ENCODE measurements at places on chromosomes 13 and 19. TPM values are rescaled to one million over a fixed set of nuclear protein-coding genes. Genes with fewer than 3 reads are reported as not detected.
A peak's percentile ranks its signal among the peaks of the same experiment; 100 is the strongest.

Gene GSX1
- polyA plus RNA-seq = not detected

Gene FGF21
- polyA plus RNA-seq = not detected

GRCh38 chr13:104008541-104009435 lies 942.6 kb upstream of the SLC10A2 start:
- no peak for DNase-seq

DNA sequence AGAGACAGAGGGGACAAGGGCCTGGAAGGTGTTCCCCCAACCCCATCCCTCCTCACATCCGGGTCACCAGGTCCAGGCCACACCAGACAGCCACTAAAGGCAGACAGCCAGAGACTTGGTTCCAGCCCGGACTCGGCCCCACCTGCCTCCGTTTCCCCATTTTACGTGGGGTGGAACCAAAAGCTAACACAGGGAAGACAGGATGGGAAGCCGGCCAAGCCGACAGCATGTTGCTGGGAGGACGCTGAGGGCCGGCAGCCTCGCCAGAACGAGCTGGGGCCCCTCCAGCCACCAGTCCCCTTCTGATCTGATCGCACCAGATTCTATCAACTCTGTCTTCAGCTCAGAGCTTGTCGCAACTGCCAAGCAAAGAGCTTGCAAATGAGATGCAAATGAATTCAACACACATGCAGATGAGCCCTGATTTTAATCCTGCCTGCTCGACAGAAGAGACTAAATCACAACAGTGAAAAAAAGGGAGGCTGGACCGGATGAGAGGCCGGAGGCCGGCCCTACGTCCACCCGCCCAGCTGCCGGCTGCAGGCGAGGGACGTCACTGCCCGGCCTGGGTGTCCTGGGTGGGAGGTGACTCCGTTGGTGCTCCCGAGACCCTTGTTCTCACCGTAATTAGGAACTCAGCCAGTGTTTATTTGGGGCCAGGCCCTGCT lies 17.5 kb upstream of the SHC2 start:
- DNase-seq = no peak

Gene PDX1
- not detected for polyA plus RNA-seq

DNA sequence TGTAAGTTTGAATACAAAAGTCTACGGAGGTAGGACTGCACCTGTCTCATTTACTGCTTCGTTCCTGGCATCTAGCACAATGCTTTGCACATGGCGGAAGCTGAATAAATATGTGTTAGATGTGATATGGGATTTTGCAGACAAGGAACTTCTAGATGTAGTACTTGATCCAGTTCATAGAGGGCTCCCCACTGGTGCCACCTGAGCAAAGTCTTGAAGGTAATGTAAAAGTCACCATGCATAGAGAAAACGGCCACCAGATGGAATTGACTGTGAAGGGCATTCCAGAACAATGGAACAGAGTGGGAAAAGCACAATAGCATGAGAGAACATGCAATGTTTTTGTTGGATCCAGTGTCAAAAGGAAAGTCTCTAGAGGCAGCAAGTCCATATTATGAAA lies 209.3 kb downstream of the HS6ST3 start:
- no peak for DNase-seq

DNA sequence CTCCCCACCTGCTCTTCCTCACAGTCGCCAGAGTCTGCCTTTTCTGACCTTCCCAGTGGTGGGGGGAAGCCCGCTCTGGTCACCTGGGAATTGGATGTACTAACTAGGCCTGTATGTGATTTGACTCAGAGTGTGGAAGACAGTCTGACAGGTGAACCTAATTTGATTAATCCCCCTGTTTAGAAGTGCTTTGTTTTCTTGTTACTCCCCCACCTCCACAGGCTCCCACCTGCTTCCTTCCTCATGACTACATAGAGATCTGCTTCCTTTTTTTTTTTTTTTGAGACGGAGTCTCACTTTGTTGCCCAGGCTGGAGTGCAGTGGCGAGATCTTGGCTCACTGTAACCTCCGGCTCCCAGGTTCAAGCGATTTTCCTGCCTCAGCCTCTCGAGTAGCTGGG lies 44.0 kb downstream of the COG3 start:
- DNase-seq = no peak

Gene TEX29
- polyA plus RNA-seq = not detected

DNA sequence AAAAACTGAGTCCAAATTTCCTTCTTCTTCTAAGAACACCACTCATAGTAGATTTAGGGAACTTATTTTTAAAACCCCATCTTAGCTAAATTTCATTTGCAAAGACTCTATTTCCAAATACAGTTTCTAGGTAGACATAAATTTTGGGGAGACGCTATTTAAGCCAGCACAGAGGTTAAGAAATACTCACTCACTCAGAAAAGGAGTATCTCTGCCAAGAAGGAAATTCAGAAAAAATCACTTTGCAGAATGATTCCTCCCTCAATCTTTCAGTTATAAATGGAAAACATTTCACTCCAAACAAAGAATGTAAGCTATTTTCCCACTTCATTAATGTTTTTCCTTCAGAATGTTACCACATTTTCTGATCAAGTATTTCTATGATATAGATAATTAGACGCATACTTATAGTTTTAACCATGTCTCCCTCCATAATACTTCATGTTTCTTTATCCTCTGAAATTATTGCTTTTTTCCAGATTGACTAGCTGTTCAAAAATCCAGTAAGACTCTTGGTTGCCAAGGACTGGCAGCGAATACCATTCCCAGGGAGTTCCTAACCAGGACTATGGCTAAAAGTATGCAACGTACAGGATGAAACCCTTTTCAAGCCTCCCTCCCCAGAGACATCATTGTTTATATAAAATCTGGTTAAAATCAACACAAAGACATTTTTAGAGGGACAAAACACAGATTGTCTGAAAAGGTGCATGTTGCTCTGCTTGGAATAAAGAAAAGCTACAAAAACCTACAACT lies 52.5 kb upstream of the RXFP2 start:
- no peak for DNase-seq

DNA sequence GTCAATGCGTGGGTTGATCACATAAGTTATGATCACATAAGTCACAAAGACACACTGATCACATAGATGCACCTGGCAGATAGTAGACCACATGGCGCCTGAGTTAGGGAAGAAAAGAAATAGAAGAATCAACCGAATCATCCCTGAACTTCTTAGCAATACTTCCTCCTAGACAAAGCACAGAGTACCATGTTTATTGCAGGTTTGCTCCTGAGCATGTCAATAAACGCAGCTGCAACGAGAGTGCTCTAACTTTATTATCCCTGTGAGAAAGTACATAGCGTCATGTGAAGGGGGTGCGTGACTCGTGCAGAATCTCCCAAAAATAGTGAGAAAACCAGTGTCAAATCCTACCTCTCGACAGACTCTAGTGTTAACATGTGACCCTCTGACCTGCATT lies 17.3 kb downstream of the NCR1 start:
- DNase-seq = no peak

DNA sequence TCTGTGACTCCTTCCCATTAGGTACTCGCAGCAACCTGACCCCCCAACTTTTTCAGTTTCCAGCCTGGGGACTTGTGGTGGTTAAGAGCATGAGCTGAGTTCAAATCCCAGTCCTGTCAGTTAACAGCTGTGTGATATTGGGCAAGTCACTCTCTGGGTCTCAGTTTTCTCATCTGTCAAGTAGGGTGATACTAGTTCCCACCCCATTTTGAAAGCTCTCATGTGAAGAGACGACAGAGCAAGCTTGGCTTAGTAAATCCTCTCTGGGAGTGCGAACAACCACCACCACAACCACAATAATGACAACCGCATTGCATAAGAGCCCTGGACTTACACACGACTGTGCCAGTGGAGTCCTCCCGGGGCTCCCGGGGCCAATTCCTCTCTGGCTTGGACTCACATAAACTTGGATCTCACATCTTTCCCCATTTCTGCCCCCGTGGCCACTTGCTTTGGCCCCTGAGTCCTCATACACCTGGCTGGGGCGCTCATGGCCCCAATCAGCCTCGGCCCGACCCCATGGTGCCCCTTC lies 454 bp downstream of the BLVRB start:
- DNase-seq = peak; percentile 82

Gene TSSK6
- 0.96 TPM for polyA plus RNA-seq

DNA sequence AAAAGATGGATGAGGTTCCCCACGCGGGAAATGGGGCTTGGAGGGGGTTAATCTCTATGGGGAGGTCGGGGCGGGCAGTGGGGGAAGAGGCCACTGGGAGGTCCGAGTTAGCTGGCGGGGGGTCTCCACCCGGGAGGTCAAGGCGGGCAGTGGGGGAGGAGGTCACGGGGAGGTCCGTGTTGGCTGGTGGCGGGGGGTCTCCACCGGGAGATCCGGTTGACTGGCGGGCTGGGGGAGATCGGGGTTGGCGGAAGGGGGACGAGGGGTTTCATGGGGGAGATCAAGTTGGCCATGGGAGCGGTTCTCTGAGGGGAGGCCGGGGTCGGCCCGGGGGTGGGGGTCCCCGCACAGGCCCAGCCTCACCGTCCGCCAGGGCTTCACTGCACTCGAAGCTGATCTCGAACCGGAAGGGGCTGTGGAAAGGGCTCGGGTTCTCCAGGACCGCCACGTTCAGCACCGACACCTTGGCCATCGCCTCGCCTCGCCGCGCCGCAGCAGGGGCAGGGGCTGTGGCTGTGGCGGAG lies 342 bp downstream of the ASF1B start:
- DNase-seq = no peak

GRCh38 chr13:51267622-51268021 lies 45.4 kb downstream of the FAM124A start:
- no peak for DNase-seq

Gene LGALS14
- not detected for polyA plus RNA-seq

DNA sequence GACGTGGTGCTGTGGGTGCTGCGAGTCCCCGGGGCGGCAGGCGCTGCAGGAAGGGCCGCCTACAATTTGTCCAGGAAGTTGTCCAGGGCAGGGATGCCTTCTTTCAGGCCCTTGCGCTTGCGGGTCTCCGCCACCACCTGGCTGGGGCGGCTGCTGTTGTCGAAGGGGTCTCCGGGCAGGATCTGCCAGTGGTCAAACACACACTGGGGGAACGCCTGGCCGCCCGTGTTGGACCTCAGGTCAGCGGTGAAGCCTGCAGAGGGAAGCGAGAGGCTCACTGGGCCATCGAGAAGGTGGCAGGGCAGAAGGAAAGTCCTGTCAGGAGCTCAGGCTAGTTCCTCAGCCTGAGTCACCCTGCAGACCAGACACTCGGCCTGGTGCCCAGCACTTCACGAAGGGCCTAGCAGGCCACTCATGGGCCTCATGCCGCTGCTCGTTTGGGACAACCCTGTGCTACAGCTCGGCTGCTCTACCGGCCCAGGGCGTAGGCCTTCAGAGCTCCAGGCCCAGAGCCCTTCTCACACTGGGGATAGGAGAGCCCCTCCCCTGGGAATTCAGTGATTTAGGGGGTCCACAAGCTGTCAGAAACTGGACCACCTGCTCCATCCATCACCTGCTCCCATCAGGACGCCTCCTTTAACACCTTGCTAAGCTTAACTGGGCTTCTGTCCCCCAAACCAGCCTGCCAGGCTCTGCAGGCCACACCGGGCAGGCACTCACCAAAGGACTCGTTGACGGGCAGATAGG lies 5.8 kb upstream of the DAPK3 start:
- DNase-seq = no peak

Gene CD177
- not detected for polyA plus RNA-seq

DNA sequence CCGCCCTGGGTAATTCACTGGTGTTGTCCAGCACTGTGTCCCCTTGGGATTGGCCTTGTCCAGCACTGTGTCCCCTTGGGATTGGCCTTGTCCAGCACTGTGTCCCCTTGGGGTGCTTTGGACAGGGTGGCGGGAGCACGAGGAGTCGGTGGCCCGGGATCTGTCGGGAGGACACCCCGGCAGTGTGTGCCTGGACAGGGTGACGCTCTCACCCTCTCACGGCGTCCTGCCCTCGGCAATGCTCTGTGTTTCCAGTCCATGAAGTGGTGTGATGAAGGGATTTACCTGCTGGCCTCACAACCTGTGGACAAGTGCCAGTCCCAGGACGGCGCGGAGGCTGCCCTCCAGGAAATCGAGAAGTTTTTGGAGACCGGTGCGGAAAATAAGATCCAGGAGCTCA lies 29.9 kb upstream of the F7 start:
- DNase-seq = no peak

- DNase-seq = no peak
These were observed 159.5 kb upstream of the EDNRB start for GRCh38 chr13:78078168-78078567.

GRCh38 chr19:48874303-48875135 lies 2.3 kb downstream of the PPP1R15A start:
- peak; percentile 34 for DNase-seq

DNA sequence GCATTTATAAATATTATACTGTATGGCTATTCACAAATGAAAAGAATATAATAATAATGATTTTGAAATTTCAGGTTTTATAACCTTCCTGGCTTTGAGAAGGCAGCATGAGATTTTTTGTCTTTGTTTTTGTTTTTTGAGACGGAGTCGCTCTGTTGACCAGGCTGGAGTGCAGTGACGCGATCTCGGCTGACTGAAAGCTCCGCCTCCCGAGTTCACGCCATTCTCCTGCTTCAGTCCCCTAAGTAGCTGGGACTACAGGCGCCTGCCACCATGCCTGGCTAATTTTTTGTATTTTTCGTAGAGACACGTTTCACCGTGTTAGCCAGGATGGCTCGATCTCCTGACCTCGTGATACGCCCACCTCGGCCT lies 64.1 kb downstream of the ZNF429 start:
- DNase-seq = no peak

GRCh38 chr19:56112313-56112709 lies 8.8 kb downstream of the ZNF787 start:
- no peak for DNase-seq

Gene EXOC3L2
- polyA plus RNA-seq = not detected

GRCh38 chr19:28881616-28882015 lies 331.3 kb downstream of the UQCRFS1 start:
- DNase-seq = no peak

GRCh38 chr13:59360916-59361315 lies 802.8 kb downstream of the DIAPH3 start:
- no peak for DNase-seq

GRCh38 chr19:58558623-58559274 lies 338 bp upstream of the UBE2M start:
- DNase-seq = peak; percentile 100

Gene MCEMP1
- not detected for polyA plus RNA-seq

- no peak for DNase-seq
These were observed 36.2 kb upstream of the LRCH1 start for GRCh38 chr13:46516599-46517338.

DNA sequence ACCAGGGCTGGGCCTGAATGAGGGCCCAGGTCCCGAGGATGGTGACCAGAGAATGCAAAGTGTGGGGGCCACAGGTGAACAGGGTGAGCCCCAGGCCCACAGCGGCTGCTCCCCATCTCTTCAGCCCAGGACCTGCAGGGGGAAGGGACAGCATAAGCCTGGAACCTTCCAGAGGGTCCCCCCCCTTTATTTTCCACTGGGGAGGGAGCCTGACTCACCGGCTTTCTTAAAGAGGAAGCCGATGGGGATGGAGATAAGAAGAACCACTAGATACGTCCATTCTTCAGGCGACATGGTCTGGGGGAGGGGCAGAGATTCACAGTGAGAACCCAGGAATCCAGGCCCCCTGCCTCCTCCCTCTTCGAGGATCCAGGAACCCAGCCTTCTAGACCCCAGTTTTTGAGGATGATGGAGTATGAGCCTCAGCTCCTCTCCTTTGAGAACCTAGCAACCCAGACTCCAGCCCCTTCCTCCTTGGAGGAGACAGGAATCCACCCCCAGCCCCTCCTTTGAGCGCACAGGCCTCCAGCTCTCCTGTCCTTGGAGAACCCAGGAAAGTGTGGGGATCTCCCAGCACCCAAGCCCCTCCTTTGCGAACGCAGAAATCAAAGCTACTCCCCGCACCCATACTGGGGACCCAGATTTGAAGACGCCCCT lies 1.0 kb downstream of the MBOAT7 start:
- DNase-seq = no peak
